A549 treated with CORT108297 at 1 μM for 4 hours (cell line): ENCODE measurements at places on chromosomes 4 and X. TPM values are rescaled to one million over a fixed set of nuclear protein-coding genes. Genes with fewer than 3 reads are reported as not detected.

Gene IL2
- not detected in 5 replicates for total RNA-seq

Gene SATL1
- total RNA-seq, result not detected in 5 replicates

Gene BMX
- total RNA-seq, result not detected in 5 replicates

Gene NEUROG2
- total RNA-seq, result not detected in 5 replicates

Gene AKAP4
- not detected in 5 replicates for total RNA-seq

Gene HTRA3
- total RNA-seq, result 13.8 to 21.4 TPM (median 19.6 TPM) in 5 replicates

Gene SPANXA2
- total RNA-seq, result 0.16 to 0.18 TPM in 2 of 5 replicates, not detected in the others

Gene WDR1
- total RNA-seq, result 185 to 218 TPM (median 210 TPM) in 5 replicates

Gene TGIF2LX
- not detected in 5 replicates for total RNA-seq
